ENCODE measurements at places on chromosomes 3 and 15.
A peak's percentile ranks its signal among the peaks of the same experiment; 100 is the strongest.

DNA sequence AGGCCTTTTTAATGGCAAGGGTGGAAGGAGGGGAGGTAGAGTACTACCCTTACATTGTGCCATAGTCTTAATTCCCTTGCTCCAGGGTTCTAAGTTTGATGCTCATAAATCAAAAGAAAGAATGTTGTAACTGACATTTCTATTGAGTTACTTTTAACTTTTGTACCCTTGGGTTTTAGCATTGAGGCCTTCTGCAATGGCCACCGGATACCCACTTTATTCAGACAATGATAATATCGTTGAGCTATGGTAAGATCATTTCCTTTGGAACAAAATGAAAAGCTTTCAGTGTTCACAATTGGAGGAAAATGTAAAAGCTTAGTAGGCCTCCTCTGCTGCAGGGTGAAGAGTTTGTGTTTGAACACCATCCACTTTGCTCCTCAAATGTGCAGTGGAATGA lies 16.8 kb downstream of the CGNL1 start:
- no peak for DNase-seq

DNA sequence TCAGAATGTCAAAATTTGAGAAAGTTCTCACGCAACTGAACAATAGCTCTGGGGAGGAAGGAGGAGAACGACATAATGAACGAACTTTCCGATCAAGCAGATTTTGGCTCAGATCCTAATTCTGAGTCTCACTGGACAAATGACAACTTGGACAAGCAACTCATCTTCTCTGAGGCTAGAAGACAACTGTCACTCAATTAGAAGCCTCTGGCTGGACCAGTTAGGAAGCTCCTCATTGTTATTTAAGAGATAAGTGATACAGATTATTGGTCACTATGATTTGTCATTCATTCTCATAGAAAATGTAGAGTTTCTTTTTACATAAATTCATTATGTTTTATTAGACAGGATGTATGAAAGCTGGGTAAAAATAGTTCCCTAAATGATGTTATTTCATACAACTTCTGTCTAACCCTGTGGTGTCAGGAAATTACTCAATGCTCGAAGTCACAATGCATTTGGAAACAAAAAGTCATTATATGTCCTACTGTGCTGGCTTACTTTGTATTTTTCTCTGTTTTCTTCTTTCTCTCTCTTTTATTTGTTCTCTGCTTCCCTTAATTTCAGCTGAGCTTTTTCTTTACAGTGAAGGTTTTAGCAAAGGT lies 11.0 kb upstream of the C3orf49 start:
- no peak for DNase-seq

DNA sequence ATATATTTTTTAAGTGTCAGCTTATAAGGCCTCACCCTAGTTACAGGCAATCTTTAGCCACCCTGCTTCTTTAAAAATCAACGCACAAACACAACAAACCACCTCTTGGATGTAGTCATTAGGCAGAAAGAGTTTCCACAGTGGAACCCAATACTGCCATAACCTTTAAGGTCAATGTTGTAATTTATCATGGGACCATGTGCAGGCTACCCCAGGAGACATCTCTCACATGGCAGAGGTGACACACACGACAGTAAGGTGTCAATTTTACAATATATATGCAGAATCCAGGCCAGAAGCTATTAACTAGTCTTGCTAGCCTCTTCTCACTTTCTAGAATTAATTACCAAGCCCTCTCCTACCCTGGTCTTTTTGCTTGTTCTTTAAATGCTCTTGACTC lies 336.5 kb downstream of the MAGI1 start:
- no peak for DNase-seq

DNA sequence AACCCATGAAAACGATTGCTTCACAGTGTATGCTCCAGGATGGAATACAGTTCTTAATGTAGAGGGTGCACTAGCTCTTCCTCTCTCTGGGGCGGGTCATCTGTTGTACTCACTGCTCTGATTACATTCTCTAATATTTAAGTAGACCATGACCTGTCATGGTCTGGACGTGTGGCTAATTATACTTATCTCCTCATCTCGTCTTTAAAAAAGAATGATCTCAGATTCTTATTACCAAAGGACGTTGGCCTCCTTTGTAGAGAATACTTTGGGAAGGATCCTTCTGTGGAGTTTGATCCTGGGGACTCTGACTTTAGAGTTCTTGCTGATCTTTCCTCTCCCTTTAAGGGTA lies 48.4 kb upstream of the TRAK1 start:
- peak; percentile 27 for DNase-seq

DNA sequence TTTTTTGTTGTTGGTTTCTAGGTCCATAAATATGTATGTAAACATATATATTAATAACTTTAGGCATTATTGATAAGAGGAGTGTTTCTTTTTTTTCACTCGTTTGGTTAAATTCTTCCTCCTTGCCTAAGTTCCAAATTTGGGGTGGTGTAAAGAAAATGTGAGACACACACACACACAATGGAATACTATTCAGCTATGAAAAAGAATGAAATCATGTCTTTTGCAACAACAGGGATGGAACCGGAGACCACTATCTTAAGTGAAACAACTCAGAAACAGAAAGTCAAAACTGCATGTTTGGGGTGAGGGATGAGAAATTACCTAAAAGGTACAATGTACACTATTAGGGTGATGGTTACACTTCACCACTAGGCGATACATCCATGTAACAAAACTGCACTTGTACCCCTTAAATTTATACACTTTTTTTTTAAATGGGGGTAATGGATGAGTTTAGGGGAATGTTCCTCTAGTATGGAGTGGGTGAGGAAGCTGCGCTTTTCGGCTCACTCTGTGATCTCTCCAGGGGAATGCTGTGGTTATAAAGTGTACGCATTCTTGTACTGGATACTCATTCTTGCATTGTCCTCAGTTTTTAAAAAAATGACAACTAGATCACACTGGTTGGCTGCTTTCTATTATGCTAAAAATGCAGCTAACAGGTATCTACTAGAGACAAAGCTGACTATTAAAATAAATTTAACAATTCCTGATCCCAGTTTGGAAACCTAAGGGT lies 50.8 kb upstream of the PPARG start:
- DNase-seq = no peak

GRCh38 chr15:29822100-29822683 lies at the start of gene TJP1:
Gene TJP1, minus strand, starts transcription at chr15:29822468. Its CDS starts 440 bp downstream, at chr15:29822028.
- peak; percentile 44 for DNase-seq

DNA sequence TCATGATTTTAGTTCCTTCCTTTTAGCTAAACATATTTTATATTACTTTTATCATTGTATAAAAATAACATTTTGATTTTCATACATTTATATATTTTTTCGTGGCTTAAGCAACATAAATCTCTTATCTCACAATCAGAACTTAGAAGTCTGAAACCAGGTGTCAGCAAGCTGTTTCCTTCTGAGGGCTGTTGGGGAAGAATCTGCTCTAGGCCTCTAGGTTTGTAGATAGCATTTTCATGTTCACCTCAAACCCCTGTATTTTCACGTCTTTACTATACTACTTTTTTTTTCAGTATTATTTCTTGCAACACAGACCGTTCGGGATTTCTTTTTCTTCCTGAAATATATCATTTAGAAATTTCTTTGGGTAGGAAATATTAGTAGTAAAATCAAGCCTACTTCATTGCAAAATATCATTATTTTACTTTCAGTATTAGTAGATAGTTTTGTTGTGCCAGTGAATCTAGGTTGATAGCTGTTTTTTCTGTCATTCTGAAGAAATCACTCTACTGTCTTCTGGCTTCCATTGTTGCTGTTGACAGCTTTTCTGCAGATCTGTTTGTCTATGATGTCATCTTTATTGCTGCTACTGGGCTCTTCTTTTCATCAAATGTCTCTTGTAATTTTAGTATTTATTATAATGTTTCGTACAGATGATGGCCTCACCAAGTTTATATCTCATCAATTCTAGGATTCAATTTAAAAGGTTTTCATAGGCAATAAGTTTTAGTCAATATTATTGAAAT lies 756.3 kb downstream of the VGLL3 start:
- DNase-seq = no peak

- DNase-seq = no peak
Observed at GRCh38 chr15:60583946-60584345, 105.0 kb upstream of the ICE2 start.

GRCh38 chr3:129187857-129188256 lies 4.2 kb upstream of the CNBP start:
- no peak for DNase-seq

GRCh38 chr15:77173487-77173886 lies 102.6 kb upstream of the TSPAN3 start:
- DNase-seq = no peak

DNA sequence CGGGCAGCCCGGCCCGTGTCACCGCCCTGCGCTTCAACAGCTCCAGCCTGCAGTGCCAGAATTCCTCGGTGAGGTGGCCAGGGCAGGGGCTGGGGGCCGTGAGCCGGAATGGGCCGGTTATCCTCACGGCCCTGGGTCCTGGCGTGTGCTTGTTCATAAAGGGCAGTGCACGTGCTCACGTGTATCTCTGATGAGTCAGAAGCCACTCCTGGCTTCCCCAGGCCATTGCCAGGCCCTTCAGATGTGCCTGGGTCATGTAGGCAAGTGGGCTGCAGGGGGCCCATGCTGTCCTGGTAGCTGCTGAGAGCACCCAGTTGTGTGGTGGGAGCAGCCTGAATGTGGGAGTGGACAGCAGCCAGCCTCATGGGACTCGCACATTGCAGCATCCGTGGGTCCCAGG lies 29.2 kb downstream of the PLXNA1 start:
- DNase-seq = no peak

DNA sequence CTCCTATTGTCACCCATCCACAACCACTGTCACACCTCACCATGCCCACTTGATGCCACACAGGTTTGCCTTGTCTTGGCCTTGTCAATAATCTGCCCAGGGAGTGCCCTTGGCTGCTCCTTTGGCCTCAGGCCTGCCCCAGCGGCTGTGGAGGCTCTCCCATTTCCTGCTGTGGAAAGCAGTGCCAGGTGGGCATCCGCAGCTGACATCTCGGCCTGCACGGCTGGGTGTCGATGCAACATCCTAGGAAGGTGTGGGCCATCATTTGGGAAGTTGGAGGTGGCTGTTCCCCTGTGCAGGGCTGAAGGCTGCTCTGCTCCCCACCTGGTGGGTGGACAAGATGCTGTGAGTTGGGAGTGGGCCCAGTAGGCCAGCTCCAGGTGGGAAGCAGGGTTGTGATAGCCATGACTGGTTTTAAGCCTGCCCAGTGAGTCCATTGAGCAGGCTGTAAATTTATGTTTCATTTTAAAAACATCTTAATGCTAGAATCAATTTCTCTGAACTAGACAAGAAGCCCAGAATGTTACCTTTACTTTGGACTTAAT lies 12.5 kb downstream of the DNAH1 start:
- no peak for DNase-seq

DNA sequence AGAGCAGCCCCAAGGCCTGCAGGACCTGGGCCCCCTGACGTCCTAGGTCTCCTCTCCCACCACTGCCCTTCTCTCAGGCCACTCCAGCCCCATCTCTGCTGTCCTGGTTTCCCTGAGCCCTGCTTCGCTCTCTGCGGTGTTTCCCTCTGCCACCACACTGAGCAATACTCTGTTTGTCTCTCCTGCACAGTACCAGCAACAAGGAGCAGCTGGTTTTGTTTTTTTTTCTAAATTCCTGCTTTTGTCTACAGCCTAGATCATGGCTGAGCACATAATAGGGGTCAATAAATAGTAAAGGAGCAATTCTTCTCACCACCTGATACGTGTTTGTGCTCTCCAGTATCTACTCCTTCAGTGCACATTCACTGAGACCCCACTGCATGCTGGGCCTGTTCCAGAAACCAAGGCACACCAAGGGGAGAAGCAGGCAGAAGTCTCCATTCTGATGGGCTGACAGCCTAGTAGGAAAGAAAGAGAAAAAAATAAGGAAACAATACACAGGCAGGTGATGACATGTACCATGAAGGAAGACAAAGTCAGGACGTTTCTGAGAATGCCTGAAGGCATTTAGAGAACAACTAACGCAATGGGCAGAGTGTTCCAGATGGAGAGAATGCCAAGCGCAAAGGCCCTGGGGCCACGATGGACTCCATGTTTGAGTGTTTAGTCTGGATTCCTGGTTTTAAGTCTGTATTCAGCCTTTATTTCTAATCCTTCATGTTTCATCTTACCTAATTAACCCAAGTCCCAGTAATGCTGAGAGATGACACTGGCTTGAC lies 6.0 kb upstream of the ACAD9 start:
- DNase-seq = no peak

- no peak for DNase-seq
Observed at GRCh38 chr15:65812916-65813315, 20.8 kb upstream of the DENND4A start.

GRCh38 chr15:57503911-57504598 lies 87.6 kb upstream of the MYZAP start:
- no peak for DNase-seq

- no peak for DNase-seq
Observed at GRCh38 chr15:90159213-90159612, 41.9 kb upstream of the SEMA4B start.

DNA sequence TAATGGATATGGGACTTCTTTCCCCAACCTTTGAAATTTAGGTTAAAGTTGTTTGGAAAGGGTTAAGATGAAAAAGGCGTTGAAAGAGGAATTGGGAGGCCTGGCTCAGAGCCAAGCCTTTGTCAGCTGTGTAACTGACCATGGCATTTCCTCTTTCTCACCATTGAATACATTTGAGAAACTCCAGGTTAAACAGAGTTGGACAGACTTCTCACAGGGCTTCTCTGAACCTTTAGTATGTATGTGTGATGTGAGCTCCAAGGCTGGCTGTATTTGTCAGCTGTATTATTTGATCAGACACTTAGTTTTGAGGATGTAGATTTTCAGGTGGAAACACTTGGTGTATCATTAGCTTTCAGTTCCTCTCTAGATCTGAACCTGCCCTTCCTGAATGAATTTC lies 136.4 kb upstream of the GOLGA6L4 start:
- DNase-seq = no peak

DNA sequence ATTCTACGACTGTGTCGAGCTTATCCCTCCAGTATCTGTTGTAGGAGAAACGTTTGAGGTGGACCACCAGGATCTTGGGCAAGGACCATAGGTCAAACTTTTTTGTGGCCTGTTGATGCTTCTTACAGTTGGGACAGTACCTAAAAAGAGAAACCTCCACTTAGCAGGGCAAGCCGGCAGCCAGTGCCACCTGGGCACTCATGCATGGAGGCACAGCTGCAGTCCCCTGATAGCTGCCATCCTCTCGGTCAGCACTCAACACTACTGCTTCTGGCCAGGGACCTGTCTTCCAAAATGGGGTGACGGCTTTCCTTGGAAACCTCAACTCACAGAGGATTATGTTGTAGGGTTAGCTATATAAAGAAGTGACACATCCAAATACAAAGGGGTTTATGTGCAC lies 7.0 kb upstream of the C3orf62 start:
- DNase-seq = no peak

DNA sequence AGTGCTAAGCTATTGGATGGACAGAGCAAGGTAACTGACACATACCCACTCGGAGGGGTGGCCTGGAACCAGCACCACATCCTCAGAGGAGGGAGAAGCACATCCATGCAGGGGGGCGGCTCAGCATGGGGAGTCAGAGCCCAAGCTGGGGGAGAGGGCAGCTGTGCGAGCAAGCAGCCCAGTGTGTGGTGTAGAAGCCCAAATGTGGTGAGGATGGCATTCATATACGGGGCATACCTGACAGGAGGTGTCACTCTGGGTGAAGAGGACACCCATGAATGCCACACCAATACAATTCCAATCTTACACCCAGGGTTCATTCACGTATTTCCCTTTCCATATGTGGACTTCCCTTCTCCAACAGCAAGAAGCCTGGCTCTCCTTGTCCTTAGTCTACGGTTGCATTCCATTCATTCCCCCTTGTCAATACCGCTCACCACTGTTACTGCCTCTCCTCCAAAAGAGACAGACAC lies 58.7 kb upstream of the ACAN start:
- DNase-seq = no peak

All from NCI-H1092 treated with DMSO at 0.1 percent for 48 hours (cell line).